ENCODE measurements at places on chromosomes 5 and 9. TPM values are rescaled to one million over a fixed set of nuclear protein-coding genes. Genes with fewer than 3 reads are reported as not detected.
A peak's percentile ranks its signal among the peaks of the same experiment; 100 is the strongest.

GRCh38 chr5:136080483-136081216, 51.9 kb downstream of the TGFBI start:
- DNase-seq: peak; percentile 91

- DNase-seq: no peak
Observed at GRCh38 chr9:18786196-18786595, 246.8 kb downstream of the SAXO1 start.

- no peak for DNase-seq
Observed at GRCh38 chr5:1952444-1953099, 69.8 kb upstream of the IRX4 start.

- DNase-seq: no peak
Observed at GRCh38 chr5:143215690-143216089, 187.8 kb downstream of the NR3C1 start.

- no peak for DNase-seq
Observed at GRCh38 chr9:136741883-136742571, 713 bp downstream of the LCN10 start.

DNA sequence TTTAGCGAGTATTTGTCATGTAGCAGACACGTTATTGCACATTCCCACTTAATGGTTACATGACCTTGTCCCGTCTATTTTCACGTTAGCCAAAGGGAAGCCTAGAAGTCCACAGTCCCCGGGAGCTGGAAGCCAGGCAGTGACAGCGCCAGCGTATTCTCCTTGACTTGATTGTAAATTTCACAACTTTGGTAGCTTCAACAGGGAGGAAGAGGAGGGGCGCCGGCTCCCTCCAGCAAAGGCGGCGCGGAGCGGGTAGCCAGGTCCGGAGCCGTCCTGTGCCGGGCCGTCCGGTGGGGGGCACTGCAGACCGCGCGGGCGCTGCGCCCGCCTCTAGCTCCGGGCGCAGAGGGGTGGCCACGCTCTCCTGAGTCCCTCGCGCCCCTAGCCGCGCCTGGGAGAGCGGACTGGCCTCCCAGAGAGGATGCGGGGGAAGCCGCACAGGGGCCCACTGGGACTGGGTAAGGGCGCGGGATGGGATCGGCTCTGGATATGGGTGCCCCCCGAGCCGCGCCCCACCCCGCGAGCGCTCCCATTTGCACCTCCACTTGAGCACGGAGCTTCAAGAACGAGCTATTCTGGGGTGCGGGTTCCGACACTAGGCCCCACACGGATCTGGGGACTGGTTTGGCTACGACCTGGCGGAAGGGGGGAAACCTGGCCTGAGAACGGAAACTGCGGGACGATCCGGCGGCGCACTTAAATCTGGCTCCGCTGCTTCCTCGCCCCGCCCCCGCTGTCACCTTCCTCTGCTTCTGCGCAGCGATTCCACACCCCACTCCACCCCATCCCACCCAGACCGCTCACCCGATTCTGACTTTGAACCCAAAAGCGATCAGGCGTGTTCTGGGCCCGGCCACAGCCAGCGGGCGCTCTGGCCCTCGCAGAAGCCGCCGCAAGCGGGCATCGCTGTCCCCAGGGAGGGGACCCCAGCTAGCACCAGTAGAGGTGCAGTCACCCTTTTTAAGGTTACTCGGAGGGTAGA, 23.8 kb downstream of the KLF4 start:
- DNase-seq: no peak

- DNase-seq: no peak
Observed at GRCh38 chr5:154831451-154831850, 19.0 kb downstream of the FAXDC2 start.

DNA sequence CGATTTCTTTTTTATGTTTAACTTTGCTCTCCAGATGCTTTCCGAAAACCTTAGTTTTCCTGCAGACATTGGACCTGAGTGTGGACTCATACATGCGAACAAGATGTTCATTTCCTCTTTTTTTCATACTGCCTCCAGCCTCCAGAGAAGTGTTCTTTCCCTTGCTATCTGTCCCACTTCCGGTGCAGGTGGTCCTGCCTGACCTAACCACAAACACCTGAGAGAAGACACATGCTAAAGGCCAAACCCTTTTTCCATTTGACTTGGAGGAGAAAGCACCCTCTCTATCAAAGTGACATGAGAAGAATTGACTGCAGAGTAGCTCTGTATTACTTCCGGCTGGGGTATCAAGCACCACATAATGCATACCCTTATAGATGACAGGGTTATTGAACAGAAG, 334.0 kb downstream of the ARHGEF28 start:
- DNase-seq: no peak

DNA sequence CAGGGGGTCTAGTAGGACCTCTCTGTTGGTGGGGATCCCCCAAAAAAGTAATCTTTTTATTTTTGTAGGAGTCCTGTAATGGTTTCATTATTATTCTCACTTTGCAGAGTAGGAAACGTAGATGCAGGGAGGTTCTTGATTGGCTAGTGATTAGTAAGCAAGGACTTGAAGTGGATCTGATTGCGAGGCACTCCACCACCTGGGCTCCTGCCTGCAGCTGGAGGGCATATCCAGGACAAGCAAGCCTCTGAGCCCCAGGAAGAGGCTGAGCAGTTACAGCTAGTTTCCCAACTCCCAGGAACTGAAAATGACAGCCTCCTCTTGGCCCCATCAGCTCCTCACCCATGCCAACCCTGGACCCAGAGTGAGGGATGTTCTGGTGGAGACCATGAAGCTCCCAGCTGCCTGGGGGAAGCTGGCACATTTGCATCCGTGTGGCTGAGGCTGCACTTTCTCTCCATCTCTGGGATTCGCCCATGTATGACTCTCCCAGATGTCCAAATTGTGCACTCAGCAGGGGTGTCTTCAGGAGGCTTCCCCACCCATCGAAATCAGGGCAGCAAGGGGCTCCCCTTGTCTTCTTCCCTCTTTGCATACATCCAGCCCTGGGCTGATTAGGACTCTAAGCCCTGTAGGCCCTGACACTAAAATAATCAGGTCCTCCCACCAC, 10.2 kb downstream of the KCNIP1 start:
- no peak for DNase-seq

DNA sequence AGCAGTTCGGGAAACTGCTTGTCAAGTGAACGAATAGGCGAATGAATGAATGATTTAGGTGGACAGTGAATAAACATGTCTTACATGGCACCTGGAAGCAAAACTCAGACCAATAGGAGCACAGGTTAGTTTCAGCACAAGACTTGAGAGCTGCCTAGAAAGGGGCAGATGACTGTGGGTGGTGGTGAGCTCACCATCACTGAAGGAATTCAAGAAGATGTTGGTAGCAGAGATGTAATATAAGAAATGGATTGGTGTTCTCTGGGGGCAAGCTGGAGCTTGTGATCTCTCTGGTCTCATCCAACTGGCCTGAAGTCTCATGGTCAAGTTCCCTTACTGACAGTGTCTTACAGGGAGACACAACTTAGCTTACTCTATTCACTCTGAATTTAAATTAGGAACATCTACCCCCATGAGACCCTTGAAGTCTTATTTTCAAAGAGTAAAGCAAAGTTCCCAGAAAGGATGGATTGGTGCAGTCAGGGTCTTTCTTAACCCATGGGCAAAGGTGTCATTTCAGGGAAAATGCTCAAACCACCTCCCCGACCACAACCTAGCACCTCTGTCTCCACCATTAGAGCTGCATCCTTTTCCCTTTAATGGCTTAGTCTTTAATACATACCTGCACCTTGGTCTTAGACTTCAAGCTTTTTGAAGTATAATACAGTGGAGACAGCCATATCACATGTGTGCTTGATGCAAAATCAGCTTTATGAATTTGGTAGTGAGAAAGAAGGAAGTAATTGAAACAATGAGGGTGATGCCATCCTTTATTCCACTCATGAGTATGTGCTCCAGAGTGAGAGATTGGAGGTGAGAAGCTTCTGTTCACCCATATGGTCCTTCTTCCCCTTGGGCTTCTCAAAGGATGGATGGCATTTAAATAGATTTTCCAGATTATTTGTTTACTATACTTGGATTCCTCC, 5.1 kb downstream of the LCP2 start:
- DNase-seq: no peak

GRCh38 chr5:160119142-160119904, at the start of gene PWWP2A:
Gene PWWP2A (minus strand): TSS chr5:160119450. CDS start chr5:160119388, 62 bp downstream.
- DNase-seq: peak; percentile 100

TLX3 gene
- not detected for polyA plus RNA-seq

GRCh38 chr5:73867345-73868335, 241.6 kb downstream of the ARHGEF28 start:
- peak; percentile 39 for DNase-seq

GRCh38 chr5:56012281-56012963, 17.7 kb upstream of the IL6ST start:
- no peak for DNase-seq

DMRT3 gene
- not detected for polyA plus RNA-seq

GRCh38 chr5:151427258-151427657, 20.1 kb upstream of the SLC36A1 start:
- no peak for DNase-seq

MARCOL gene
- polyA plus RNA-seq: not detected

TNC gene
- 265 TPM for polyA plus RNA-seq

- DNase-seq: no peak
Observed at GRCh38 chr9:25613709-25614108, 64.5 kb downstream of the TUSC1 start.

DNA sequence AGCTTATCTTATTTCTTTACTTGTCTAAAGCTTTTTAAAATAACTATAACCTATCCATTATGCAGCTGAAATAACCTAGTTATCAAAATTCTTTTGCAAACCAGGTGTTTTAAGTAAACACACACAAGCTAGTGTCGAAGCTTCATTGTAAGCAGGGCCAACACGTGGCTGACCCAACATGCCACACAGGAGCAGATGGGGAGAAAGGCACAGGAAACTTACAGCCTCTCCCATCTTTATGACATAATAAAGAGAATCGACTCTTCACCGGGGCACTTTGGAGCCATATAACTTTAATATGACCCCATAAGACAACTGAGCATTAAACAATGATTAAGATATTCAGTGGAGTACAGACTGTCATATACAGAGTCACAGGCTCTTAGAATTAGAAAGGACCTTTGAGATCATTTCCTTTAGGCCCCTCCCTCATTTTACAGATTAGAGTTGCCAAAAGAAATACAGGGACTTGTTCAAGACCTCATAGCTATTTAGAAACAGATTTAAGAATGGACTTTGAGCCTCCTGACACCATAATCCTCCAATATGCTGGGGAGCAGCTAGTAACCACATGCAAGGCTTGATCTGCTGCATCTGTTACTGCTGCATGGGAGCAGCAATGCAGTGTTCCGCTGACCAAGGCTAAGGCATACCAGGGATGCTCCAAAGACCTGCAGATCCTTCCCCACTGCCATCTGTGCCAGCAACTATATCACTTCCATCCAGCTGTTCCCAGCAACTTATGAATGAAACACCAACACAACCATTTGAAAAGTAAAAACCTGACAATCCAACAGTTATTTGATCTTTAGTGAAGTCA, 75.4 kb downstream of the RASEF start:
- DNase-seq: no peak

PCDHA6 gene
- 0.09 TPM for polyA plus RNA-seq

- no peak for DNase-seq
Observed at GRCh38 chr9:124720429-124721108, 50.5 kb downstream of the NR6A1 start.

DNA sequence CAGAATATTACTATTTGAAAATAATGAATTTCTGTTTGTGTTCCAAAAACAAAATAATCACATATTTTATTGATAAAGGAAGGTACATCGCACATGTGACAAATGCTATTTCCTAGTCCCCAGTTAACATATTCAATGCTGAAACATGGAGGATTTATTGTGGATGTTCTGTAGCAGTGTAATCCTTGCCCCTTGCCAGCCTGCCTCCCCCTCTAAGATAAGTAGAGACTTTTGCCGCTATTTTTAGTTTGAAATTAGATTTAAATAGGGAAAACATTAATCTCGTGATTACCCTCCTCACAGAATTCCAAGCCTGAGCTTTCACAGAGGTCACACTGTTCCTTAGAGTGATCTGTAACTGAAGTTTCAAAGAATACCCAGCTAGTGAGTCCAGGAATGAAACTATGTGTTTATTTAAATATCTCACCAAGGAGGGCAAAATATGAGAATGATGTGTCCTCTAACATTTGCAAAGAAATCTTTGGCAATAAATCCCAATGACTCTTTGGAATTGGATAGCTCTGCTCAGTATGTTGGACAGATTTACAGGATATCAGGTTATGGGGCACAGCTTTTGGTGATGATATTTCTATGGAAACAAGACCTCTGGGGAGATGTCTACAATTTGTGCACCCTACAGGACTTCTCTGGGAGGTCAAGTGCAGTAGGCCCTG, 17.3 kb downstream of the CTXN3 start:
- no peak for DNase-seq

HK3 gene
- polyA plus RNA-seq: not detected

CENPK gene
- 4.2 TPM for polyA plus RNA-seq

DNA sequence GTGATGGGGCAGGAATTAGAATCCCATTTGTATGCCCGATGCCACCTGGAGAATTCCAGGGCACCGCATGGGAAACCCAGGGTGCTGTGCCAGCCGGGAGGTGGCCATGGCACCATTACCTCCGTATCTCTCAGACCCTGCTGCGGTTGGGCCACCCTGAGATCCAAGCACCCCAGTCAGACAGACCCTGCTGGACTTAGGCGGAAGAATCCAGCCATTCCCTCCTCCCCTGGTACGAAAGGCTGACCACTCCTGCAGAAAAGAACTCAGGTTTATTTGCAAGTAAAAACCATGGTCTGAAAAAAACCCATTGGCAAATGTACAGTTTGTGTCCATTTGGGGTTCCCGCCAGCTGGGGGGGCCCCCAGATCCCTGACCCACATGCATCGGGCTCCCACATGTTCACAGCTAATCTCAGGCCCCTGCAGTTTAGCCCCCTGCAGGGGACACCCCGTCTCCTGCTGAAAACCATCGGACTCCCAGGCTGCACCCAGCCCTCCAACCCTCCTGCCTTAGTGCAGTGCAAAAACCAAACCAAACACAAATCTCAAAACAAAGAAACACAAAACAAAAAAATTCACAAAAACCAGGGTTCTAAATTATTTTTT, 23.6 kb upstream of the SARDH start:
- DNase-seq: no peak

PIGO gene
- polyA plus RNA-seq: 14.3 TPM

DNA sequence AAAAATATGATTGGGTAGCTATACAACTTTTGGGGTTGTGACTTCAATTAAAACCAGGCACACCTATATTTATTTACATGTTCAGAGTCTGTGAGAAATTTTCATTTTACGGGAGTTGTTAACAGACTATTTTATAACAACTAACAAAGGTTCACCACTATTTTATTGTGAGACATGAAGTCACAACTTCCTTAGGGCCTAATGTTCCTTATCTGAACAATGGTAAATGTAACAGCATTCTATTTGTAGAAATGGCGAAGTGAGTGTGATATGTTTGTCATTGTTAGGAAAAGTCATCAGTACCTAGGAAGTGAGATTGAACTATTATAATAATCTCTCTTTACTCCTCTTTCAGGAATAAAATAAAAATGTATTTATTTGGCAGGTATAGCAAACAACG, 67.4 kb downstream of the CSNK1G3 start:
- no peak for DNase-seq

ZNF782 gene
- polyA plus RNA-seq: 1.6 TPM
